ENCODE measurements at places on chromosomes 1 and 21.

GRCh38 chr1:109399326-109399957 lies 1.7 kb upstream of the SORT1 start:
- DNase-seq, result no peak

DNA sequence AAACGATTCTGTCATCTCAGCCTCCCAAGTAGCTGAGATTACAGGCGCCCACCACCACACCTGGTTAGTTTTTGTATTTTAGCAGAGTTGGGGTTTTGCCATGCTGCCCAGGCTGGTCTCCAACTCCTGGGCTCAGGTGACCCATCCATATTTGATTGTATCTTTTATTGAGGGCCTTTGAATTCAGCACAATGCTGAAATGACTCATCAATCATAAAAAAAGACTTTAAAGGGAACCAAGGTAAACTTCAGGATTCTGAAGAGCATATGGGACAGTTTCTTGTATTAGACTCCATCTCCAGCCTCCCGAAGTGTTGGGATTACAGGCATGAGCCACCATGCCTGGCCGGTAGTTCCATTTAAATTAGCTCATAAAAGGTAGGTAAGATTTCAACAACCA lies 232.2 kb downstream of the SETD4 start:
- no peak for DNase-seq

DNA sequence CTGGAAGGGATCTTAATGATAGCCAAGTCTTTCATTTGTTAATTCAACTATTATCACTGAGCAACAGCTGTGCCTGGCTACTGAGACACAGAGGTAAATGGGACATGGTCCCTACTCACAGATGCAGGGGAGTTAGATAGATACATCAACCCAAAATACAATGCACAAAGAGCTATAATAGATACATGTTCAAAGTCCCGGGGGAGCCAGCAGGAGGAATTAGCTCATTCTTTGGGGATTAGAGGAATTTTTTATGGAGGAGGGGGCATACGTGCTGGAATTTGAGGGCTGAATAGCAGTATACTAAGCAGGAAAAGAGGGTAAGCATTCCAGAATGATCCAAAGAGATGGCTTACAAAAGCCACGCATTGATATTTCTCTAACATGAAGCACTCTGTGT lies 34.6 kb downstream of the C8B start:
- DNase-seq, result no peak

GRCh38 chr21:38912102-38912629 lies 106.4 kb downstream of the ETS2 start:
- no peak for DNase-seq

DNA sequence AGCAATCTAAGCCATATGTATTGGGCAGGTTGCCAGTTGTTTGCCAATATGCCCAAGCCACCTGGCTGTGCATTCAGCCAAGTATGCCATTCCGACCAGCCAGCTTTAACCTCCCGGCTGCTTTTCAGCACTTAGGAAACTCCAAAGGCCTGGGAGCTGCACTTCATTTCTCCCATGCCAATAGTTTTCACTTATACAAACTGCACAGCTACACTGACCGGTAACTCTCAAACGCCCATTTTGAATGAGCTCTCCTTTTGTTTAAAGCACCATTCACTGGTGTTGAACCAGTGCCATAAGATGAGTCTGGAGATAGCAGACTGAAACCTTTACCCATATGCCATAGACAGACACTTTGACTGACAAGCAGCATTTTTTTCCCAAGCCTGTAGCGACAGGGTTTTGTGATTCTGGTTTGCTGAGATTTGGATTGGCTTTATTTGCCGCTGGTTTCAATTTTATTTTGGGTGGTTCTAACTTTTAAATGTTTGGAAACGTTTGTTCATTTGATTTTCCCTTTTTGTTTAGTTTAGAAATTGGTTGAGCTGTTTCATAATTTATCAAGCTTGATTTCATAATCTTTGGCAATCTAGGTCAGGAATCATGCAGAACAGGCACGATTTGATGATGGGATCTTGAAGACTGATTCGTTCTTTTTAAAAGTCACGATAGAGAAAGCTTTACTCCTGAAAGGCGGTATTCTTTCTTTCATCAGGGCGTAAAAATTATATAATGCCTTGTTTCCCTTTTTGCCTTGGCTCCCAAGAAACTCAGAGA lies 144.6 kb downstream of the NFIA start:
- DNase-seq, result no peak

- DNase-seq, result no peak
Observed at GRCh38 chr1:246117066-246117791, 389.9 kb downstream of the SMYD3 start.

DNA sequence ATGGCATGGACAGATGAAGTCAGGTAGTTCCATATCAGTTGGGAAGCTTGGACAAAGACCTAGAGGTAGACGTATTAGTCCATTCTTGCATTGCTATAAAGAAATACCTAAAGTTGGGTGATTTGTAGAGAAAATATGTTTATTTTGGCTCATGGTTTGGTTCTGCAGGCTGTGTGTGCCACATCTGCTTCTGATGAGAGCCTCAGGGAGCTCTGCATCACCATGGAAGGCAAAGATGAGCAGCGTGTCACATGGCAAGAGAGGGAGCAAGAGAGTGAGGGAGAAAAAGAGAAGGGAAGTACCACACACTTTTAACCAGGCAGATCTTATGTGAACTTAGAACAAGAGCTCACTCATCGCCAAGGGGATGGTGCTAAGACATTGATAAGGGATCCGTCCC lies 9.0 kb downstream of the TSACC start:
- DNase-seq, result no peak

DNA sequence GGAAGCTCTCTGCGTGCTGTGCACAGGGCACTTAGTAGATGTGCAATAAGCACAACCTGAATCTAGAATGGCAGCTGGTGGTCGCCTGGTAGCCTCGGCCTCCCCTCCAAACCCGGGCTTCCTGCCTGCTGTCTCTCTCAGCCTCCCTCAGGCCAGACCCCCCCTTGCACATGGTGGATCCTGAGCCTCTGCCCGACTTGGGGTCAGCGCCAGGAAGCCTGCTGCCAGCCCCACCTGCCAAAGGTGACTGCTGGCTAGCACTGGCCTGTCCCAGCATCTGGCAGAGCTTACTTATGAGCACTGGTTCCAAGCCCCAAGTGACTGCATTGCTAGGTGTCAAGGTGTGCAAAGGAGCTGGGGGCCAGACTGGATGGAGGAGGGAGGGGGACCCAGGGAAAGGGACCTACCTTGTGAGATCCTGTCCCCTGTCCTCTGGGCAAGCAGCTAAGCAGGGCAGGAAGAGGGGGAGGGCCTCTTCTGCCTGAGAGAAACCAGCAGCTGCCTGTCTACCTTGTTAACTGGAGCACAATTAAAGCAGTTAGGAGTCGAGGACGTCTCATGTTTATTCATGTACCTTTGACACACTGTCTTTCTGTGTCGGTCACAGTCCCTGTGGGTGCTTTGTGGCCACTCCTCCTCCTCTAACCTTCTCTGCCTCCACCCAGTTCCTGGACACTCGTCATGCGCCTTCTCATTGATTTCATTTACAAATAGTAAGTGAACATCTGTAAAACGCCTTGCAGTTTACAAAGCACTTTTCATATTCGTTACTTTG lies 100.9 kb downstream of the DDX20 start:
- DNase-seq, result no peak

DNA sequence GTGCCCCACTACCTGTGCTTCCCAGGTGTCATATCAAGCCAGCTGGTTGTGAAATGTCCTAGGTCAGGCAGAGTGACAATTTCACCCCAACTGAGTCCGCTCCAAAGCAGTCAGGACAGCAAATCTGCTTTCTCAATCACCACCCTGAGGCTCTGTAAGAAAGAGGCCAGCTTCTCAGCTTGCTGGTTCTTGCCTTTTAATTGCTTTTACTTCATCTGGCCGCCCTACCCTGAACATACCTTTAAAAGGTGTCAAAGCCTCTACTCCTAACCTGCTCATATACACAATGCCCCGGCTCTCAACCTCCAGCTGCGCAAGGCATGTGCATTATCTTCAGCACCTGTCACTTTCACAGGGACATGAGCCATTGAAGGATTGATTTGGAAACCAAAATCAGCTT lies 581.6 kb downstream of the NPHP4 start:
- DNase-seq, result no peak

- DNase-seq, result no peak
Observed at GRCh38 chr1:34529935-34530859, 224.7 kb upstream of the GJB5 start.

GRCh38 chr21:34126269-34126668 lies 52.9 kb downstream of the MRPS6 start:
- no peak for DNase-seq

DNA sequence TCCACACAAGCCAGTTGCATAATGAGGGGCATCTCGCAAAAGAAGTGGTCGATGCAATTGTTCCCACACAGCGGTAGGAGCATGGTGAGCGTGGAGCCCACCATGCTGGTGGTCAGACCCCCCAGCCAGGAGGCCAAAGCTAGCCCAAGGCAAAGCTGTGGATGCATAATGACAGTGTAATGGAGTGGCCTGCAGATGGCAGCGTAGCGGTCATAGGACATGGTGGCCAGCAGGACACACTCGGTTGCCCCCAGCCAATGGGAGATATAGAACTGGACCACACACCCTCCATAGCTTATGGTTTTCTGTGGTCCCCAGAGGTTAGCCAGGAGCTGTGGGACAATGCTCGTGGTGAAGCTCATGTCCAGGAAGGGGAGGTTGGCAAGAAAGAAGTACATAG lies 4.3 kb downstream of the OR2C3 start:
- no peak for DNase-seq

- DNase-seq, result peak; percentile 21
Observed at GRCh38 chr1:56284928-56285327, 294.4 kb downstream of the PLPP3 start.

DNA sequence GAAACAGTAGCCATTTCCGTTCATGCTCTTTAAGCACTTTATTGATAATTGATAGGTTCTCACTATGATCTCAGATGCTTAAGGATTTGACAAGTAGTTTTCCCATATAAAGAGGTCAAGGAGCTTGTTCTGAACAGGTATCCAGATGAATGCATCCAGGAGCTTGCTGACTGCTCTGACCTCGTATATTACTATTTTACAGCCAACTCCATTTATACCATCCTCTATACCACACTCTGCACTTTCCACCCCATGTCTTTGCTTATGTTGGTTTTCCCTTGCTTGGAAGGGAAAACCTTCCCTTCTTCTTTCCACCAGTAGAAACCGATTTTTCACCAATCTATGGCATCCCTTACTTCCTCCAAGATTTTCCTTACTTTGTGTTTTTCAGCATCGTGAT lies 107.2 kb downstream of the LHX9 start:
- DNase-seq, result no peak

DNA sequence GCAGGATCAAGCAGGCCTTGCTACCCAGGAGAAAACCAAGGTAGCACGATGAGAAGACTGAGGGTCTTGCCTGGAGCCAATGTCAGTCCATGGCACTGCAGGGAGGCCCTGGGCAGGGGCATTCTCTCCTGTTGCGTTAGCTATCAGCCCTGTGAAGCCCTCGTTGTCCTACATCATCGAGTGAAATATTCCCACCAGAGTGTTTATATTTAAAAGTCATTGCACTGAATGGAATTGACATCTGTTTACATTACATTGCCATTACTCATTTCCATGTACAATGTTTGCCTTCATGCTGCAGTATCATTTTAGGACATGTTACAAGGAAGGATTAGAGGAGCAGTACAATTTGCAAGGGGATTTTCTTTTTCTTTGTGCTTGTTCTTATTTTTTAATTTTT lies 243.9 kb downstream of the KAZN start:
- no peak for DNase-seq

DNA sequence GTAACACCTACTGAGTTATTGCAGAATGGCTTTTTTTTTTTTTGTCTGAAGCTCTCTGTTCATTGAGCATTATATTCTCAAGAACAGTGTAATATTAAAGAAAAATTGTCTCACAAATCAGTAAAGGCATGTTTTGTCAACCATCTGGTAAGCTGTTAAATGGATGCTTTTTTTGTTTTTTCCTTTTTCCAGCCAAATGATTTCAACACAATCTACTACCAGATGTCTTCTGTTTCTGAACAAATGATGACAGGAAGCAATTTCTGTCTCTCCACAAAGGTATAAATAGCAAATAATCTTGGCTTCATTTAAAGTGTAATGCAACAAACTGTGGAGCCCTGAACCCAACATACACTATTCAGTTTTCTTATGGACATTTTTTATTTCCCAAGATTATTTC lies 78.6 kb upstream of the RGS2 start:
- DNase-seq, result no peak

DNA sequence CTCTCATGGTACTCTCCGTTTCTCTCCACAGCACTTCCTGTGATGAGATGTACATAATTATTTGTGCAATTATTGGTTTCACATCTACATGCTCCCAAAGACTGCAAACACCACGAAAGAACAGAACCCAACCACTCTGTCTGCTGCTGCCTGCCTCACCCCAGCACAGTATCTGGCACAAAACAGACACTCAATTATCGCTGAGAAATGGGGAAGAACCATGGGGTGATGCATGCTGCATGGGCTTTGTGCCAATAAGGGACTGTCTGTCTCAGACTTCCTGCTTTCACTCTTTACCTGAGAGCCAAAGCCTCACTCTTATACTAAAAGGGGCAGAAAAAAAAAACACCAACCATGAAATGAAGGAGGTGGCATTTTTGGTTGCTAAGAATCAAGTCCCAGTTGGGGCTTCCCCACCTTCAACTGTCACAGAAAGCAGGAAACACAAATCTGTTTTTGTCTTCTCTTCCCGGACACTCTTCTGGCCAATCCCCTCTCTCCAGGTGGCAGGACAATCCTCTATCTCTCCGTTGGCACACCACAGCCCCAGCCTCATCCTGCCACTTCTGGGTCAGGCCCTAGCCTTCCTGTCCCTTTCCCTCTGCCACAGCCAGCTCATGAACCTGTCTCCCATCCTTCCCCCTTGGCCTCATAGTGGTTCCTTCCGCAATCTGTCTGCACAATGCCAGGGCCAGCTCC lies 82.0 kb downstream of the TGFBR3 start:
- DNase-seq, result no peak

- DNase-seq, result no peak
Observed at GRCh38 chr1:51936531-51936930, 54.0 kb downstream of the RAB3B start.

DNA sequence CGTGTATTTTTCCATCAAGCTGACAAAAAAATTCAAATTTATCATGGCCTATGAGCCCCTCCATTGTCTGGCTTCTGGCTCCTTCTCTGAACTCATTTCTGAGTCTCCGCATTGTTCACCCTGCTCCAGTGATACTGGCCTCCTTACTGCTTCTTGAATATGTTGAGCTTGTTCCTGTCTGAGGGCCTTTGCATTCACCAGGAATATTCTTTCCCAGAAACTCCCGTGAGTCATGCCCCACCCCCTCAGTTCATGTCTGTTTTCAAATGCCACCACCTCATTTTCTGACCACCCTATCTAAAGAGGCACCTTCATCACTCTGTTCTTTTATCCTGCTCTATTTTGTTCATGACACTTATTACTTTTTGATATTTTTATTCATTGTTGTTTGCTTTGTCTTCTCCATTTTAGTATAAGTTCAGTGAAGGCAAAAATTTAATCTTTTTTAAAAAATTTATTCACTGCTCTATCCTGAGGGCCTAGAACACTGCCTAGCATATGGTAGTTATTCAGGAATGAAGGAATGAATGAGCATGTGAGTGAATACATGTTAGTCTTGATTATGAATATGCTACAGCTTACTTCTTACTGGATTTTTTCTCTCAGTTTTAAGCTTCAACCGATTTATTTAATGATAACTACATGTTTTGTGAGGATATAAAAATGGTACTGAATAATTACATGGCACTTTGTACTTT lies 140.4 kb upstream of the C1orf105 start:
- DNase-seq, result no peak

Data from psoas muscle (tissue), 8 donors.